Peyer's patch (tissue), 4 donors: ENCODE measurements at places on chromosomes 6 and 20. TPM values are rescaled to one million over a fixed set of nuclear protein-coding genes. Genes with fewer than 3 reads are reported as not detected.

VGLL2 gene
- total RNA-seq = not detected

BPIFB4 gene
- total RNA-seq = not detected

KCNG1 gene
- 17.7 TPM for total RNA-seq

FOXQ1 gene
- not detected for total RNA-seq

DNA sequence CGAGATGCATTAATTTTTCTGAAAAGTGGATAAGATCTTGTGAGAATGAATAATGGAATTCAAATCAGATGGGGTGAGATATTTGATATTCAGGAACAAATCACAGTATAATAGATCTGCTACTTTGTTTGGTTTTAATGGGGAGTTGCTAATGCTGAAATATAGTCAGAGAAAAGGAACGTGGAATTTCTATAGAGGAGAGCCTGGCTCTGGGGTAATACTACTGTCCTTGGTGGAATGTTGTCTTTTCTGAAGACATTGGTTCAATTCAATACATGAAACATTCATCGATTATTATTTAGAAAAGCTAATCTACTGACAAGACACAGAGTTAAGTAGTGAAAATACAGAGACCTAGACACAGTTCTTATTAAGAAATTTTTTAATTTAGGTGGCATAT, 108.6 kb downstream of the ESR1 start:
- no peaks in the 10 kb centered on the region for H3K27me3 ChIP-seq
- H3K4me1 ChIP-seq = no peaks in the 10 kb centered on the region
- no peak for DNase-seq
- no peaks in the 10 kb centered on the region for H3K36me3 ChIP-seq

DNA sequence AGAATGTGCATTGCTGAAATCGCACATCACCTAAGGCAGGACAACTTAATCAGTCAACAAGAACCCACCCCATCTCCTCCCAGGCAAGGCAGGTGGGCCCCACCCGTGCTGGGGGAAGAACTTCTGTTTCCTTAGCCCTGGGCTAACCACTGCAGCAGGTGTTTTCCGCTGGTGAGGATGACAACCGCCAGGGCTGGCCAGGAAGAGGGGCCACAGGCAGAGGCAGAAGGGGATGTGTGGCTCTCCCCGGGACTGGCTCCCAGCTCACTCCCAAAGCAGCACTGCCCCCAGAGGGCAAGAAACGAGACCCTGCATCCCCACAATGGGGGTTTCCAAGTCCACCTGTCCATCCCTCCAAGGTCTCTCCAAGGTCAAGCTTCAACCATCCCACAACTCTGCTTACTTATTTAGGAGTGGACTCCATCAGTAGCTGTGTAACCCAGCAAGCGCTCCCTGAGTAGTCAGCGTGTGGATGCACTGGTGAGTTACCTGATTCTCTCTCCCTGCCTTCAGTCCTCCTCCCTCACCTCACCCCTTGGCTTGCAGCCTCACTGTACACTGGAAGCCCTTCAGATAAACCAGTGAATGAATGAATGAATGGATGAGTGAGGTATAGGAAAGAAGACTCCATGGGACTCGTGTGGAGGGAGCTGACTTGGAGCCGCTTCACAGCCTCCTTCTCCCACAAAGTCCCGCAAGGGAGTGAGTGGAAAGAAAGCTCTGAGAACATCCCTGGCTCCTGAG, 168.2 kb upstream of the CST7 start:
- H3K4me3 ChIP-seq = no peak overlapping the region
- H3K27ac ChIP-seq = no peak overlapping the region
- no peaks in the 10 kb centered on the region for H3K36me3 ChIP-seq
- no peaks in the 10 kb centered on the region for H3K27me3 ChIP-seq

GRCh38 chr6:155024391-155025027, 29.4 kb downstream of the TIAM2 start:
- DNase-seq = no peak
- H3K4me3 ChIP-seq = no peak overlapping the region
- H3K36me3 ChIP-seq = no peaks in the 10 kb centered on the region

DNA sequence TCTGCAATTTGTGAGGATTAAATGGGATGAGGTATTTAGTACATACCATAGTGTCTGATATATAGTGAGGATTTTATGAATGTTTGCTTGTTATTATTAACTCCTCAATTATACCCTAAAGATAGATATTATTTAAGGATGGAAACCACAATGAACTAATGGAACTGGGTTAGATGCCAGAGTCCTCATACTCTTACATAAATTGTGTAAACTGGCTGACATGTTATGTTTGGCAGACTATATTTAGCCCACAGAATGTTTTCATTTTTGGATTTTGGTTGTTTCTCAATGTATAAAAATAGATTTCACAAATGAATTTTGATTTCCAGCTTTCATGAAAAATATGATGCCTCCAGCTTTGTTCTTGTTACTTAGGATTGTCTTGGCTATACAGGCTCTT, 37.6 kb downstream of the HTR1B start:
- H3K4me1 ChIP-seq = no peaks in the 10 kb centered on the region
- no peaks in the 10 kb centered on the region for H3K36me3 ChIP-seq
- no peak overlapping the region for H3K4me3 ChIP-seq
- no peaks in the 10 kb centered on the region for H3K27me3 ChIP-seq
- DNase-seq = no peak

DNA sequence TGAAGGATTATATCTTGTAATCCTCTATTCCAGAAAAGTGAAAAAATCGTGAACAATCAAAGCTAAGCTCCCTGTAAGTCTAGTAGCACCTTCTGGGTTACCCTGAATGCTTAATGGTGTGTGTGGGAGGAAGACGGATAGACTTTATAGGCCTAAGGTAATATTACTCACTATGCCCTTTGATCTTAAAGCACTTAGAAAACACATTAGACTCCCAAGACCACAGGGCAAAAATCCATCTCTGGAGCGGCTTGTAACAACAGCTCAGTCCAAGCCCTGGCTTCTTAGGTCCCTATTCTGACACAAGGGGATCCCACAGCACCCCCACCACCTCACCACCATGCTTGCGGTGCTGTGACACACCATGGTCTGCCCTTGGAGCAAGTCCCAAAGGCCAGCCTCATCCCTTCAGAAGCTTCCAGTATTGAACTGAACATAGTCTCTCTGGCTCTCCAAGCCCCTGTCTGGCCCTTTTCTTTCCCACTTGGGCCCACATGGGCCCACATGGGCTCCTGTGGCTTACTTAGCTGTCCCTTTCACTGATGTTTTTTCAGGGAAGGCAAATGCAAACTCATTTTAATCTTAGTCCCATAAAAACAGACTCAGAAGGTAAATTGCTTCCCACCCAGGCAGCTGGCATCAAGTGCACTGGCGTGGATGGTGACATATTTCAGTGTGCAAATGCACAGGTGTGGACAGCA, 28.3 kb downstream of the C6orf132 start:
- no peak overlapping the region for H3K27ac ChIP-seq
- no peaks in the 10 kb centered on the region for H3K27me3 ChIP-seq
- H3K4me1 ChIP-seq = peaks cover 4% of the 10 kb centered on the region
- no peak overlapping the region for H3K4me3 ChIP-seq

DNA sequence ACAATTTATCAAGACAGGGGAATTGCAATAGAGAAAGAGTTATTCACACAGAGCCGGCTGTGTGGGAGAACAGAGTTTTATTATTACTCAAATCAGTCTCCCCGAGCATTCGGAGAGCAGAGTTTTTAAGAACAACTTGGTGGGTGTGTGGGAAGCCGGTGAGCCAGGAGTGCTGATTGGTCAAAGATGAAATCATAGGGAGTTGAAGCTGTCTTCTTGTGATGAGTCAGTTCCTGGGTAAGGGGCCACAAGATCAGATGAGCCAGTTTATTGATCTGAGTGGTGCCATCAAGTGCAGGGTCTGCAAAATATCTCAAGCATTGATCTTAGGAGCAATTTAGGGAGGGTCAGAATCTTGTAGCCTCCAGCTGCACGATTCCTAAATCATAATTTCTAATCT, 50.0 kb upstream of the ECI2 start:
- no peaks in the 10 kb centered on the region for H3K36me3 ChIP-seq
- H3K4me1 ChIP-seq = no peaks in the 10 kb centered on the region
- H3K27ac ChIP-seq = no peak overlapping the region
- no peaks in the 10 kb centered on the region for H3K27me3 ChIP-seq

DNA sequence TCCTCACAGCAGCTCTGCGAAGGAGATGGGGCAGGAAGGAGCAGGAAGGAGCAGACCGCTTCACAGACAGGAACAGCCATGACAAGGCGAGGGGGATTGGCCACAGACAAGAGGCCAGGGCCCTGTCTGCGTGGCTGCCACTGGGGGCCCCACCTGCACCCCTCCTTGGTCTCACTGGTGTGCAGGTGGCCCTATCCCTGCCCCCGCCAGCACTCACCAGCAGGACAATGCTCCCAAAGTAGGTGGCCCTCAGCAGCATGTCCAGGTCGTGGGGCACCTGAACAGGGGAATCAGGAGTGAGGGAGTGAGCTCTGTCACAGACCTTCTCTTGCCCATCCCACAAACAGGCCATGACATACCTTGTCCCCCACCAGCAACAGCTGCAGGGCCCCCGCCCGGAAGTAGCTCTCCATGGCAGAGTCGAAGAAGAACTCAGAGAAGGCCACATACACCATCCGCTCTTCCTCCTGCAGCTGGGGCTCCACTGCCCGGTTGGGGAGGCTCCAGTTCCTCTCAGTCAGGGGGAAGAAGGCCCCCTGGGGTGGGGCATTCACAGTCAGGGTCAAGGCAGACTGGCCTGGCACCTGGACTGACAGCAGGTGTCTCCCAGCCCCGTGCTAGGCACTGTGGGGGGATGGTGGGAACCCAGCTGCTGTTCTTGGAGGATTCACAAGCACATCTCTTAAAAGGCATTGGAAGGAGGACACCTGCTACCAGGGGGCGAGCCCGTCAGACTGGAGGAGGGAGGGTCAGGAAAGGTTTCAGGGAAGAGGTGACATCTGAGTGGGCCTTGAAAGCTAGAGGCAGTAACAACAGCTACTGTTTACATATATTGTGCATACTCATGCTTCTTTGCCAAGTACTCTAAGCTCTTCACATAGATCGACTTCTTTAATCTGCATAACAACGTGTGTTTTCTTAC, 7.1 kb downstream of the PLTP start:
- no peak for DNase-seq
- H3K4me3 ChIP-seq = no peak overlapping the region
- H3K27ac ChIP-seq = no peak overlapping the region
- H3K27me3 ChIP-seq = no peaks in the 10 kb centered on the region
- H3K4me1 ChIP-seq = no peaks in the 10 kb centered on the region

DNA sequence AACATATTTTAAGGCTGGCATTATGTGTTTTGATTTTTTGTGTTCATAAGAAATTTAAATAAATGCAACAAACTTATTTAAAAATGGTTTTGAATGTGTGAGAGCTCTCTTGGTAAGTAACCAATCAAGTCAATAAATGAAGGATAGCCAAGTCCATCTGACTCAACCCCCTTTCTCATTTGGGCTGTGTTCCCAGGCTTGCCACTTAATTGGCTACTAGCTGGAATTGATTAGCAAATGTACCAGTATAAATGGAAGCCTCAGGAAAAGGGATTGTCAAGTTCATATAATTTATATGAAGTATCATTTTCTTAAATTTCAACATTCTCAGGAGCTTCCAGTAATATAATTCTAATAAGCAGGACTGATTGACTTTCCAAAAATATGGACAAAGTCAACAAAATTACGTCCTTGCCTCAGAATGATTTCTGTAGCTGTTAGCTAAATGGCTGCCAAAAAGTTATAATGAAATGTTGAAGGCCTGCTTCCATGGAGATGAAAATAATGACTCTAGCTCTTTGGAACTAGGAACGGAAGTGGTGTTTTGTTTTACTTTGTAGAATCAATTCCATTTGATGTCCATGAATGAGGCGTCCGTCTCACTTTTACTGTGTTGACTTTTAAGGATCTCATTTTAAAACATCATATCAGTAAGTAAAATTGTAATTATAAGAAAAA, 614.9 kb downstream of the CDH26 start:
- no peak overlapping the region for H3K27ac ChIP-seq
- H3K4me3 ChIP-seq = no peak overlapping the region
- no peak for DNase-seq
- H3K27me3 ChIP-seq = no peaks in the 10 kb centered on the region
